Foreskin melanocyte (primary cell): ENCODE measurements at places on chromosomes 5 and 9.

- DNase-seq, result no peak
Measured at GRCh38 chr9:120524863-120525262, 55.1 kb downstream of the CDK5RAP2 start.

- no peak for DNase-seq
Measured at GRCh38 chr5:127766676-127767335, 63.6 kb downstream of the CCDC192 start.

DNA sequence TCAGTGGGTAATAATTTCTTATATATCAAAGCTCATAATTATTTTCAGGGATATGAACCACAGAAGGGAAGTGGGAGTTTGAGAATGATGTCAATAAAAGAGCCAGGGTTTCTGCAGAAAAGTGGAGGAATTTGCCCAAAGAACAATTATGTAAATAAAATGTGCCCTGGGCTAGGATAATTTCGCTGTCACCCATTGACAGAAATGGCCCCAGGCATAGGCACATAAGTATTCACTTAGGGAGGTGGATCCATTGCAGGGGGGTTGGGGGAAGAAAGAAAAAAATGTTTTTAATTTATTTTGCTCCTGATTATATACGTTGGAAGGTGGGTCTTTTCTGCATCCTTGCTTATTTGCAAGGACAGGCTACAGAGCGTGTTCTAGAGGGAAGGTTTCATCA, 135.1 kb upstream of the IRX2 start:
- DNase-seq, result no peak

- peak; percentile 66 for DNase-seq
Measured at GRCh38 chr9:92276331-92277032, 17.0 kb downstream of the IARS1 start.

- DNase-seq, result no peak
Measured at GRCh38 chr5:17186256-17186655, 31.2 kb upstream of the BASP1 start.

DNA sequence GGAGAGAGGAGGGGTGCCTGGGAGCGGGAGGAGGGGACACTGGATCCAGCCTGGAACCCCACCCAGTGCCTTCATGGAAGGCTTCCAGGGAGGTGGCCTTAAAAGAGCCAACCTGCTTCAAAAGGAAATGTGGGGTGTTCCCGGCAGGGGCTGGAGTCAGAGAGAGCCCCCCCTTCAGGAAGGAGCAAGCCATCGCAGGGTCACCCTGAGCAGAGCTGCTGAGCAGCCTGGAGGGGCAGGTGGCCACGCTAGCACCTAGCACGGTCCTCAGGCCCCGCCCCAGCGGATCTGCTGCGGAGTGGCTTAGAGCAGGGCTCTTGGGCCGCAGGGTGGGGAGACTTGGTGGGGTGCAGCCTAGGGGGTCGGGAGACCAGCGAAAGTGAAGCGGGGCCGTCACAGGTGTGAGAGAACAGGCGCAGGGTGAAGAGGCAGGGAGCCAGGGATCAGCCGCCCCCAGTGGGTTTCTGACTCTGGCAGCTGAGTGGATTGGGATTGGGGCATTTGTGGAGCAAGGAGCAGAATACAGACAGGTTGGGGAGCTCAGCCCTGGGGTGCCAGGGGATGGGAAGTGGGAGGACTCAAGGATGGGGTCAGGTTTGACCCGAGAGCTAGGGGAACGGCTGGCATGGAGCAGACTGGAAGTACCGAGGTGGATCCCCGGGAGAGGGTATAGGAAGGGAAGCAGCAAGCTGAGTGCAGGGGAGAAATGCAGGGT, 1.5 kb downstream of the LCN2 start:
- DNase-seq, result no peak

DNA sequence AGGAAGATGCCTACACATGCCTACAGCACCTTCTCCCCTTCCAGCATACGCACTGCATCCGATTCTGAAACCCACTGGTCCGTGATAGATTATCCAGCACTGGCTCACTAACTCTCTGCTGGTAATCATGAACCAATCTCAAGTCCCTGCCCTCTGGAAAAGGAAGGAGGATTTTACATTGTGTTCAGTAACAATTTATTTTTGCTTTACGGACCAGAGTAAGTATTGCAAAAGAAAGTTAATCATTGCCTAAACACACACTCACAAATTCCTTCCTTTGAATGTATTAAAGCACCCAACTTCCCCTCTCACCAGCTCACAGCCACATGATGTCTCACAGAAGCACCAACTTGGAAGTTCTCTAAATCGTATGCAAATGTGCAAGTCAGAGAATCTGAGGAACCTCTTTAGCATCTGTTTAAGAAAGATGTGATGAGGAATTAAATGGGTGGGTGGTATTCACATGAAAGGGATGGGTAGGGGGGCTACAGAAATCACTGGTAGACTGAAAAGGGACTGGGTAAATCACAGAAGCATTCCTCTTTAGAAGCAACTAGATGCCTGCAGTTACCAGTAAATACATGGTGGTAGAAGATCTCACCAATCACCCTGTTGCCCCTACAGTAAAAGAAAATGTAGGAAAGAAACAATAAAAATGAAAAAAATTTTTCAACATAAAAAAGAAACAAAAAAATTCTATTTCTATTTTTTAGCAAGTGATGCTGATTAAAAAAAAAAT, 8.4 kb downstream of the GNAQ start:
- DNase-seq, result peak; percentile 66

DNA sequence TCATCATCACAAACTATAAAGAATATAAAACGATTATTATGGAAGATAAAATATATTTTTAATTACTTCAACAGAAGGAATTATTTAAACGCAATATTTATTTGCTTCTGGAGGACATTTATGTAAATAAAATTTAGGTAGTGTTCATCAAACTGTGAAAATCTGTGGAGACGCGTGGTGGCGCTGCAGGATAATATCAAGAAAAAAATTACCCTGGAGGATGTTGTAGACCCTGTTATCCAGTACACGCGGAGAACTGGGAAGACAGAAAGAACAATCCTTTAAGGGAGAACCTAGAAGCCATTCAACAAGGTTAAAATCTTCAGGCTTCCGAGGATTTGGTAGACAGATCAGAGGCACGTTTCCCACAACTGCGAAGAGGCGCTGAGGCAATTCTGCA, at the start of gene PCDHB12:
PCDHB12 (plus strand) TSS at position 242 of the 400 bp plus-strand sequence. CDS start 189 bp downstream, outside the sequence.
- DNase-seq, result no peak

GRCh38 chr9:91815896-91816295, 134.1 kb downstream of the ROR2 start:
- DNase-seq, result no peak

DNA sequence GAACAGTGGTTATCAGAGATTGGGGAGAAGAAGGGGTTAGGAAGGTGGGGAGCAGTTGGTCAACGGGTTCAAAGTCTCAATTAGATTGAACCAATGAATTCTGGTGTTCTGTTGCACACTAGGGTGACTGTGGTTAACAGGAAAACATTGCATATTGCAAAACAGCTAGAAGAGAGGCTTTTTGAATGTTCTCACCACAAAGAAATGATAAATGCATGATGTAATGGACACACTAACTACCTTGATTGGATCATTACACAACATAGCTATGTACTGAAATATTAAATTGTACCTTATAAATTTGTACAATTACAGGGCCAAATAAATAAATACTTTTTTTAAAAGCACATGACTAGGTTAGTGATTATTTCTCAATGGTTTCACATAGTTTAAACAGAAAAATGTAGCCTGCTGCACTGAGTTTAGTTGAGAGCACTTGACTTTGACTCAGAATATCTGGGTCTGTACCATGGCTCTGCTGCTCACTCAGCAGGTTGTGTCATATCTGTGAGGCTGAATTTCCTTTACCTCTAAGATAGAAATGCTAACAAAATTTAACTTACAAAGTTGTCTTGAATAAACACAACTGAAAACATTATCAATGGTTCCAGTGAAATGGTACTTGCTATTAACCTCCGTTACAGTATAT, 30.4 kb downstream of the NUDT12 start:
- no peak for DNase-seq

DNA sequence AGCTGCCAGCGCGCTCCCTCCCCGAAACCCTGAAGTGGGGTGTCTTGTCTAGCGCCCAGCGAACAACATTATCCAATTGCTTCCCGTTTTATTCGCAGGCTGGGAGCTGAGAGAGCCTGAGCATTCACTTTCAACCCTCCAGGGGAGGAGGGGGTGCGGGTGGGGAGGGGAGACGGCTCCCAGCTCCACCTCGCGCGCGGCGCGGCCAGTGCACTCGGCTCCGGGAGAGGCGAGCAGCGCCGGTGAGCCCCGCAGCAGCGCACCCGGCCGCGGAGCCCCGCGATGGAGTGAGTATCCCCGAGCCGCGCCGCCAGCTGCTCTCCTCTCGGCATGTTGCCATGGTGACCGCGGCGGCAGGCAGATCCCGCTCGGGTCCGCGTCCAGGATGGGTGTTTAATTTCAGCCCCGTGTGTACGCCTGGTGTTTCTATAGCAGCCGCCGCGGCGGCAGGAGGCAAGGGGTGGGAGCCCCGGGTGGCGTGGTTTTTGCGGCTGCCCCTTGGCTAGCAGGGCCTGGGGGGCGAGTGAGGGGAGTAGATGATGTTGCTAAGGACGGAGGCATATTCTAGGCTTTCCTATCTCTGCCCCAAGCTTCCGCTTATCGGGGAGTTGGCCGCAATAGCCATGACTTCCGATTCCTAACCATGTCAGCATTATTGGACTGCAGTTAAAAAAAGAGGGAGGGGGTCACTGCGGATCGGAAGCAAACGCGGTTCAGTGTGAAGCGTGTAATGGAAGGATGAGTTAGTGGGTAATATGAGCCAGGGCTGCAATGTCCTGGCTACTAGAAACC, 139.2 kb upstream of the PALM2AKAP2 start:
- DNase-seq, result no peak

- peak; percentile 48 for DNase-seq
Measured at GRCh38 chr9:115202960-115203751, 85.2 kb upstream of the TNC start.

- peak; percentile 67 for DNase-seq
Measured at GRCh38 chr5:76547242-76547890, 75.8 kb downstream of the F2RL2 start.

DNA sequence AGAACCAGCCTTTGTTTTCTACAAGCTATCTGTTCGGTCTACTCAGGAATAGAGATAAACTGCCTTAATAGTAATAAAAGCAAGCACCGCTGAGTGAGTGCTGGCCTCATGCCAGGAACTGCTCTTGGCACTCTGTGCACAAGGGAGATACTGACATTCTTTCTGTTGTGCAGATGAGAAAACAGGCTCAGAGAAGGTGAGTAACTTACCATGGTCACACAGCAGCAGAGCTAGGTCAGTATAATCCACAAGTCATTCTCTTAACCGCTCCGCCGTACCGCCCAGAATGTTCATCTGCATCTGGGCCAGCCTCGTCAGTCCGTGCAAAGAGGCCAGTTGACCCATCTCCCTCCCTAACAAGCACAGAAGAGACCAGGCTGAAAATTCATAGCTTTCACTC, 27.4 kb downstream of the QRFP start:
- no peak for DNase-seq

GRCh38 chr5:42547894-42548293, 124.7 kb downstream of the GHR start:
- DNase-seq, result no peak

- DNase-seq, result peak; percentile 90
Measured at GRCh38 chr9:78189461-78189860, 46.4 kb upstream of the CEP78 start.

- DNase-seq, result no peak
Measured at GRCh38 chr9:23451802-23452418, 374.1 kb downstream of the ELAVL2 start.
